T-helper 22 cell (primary cell): ENCODE measurements at places on chromosomes 3 and 15.

DNA sequence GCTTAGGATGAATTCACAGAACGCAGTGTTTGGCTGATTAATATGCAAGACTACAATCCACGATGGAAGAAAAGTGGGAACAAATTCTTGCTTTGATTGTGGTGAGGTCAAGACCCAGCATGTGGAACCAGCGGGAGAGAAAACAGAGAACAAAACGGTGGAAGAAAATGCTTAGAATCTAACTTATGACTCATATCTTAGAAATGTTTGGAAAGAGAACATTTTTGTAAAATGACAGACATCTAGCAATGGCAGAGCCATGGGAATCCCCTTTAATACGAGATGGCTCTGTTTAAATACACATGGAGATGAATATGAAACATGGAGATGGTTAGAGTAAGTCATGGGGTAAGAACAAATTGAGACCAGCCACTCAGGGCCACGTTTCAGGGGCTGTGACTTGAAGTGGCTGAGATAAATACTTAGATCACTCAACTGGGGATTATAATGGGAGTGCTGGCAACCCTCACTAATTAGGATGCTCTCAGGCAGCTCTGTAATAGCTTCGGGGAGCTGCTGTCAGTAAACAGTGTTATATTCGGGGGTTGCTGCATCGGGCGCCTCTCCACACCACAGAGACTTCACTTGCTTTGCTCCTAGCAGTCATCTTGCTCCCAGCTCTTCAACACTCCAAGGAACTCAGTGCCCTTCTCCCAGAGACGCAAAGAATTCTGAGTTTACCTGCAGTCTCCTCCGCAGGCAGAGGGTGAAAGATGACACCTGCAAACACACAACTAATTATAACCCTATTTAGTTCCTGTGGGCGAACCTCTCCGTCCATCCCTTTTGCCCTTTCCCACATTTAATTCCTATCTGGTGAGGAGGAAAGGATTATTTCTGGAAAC is 68.0 kb upstream of the ONECUT1 start:
- no peak for DNase-seq

- peak; percentile 1 for DNase-seq
Observed at GRCh38 chr3:119891944-119892721, 110.2 kb downstream of the NR1I2 start.

DNA sequence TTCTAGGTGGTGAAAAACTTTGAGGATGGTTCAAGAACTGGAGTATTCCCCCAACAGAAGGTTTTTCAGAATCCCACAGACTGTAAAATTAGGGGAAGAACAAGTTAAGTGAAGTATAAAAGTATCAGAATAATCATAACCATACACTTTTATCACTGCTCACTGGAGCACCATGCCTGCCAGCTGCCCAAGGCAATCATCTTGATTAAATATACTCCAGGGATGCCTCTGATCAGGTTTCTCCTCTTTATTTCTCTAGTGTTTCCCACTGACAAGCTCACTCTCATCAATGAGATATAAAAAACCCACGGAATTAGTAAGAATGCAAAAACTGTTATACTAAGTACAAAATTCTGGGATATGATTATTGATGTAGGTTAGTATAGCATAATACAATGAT is 108.0 kb downstream of the STAG1 start:
- no peak for DNase-seq

DNA sequence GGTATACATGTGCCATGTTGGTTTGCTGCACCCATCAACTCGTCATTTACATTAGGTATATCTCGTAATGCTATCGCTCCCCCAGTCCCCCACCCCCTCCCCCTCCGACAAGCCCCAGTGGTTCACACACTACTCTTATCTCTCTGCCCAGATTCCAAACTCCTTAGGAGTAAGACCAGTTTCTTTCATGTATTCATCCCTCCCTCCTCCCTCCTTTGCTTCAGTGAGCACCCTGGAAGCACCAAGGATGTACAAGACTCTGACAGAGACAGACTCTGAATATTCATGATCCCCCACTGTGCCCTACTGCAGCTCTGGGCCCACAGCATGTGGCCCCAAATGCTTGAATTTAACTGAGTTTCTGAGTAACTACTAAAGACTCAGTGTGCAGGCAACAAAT is 113.8 kb upstream of the RAD18 start:
- no peak for DNase-seq

- no peak for DNase-seq
Observed at GRCh38 chr3:95899911-95900310, 914.5 kb upstream of the EPHA6 start.

DNA sequence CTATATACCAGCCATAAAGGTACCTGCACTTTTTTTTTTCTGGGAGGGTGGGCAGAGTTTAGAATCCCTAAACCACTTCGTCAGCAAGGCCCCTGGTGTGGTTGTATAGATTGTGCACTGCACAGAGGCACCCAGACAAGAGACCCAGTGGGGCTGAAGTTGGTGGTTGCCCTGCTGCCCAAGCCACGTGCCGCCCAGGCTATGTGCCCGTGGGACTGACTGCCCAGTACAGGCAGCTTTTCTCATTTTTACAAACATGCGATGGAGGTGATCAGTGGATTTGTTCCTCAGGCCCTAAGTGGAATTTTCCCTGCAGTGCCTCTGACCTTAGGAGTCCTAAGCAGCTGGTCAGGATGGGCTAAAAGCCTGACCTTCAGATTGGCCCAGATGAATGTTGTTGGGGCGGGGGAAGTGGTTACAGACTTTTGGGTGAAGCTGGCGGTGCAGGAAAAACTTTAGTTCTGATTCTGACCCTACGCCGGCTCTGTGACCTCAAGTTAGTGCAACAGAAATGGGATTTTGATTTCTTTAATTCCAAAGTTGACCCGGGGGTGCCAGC is 34.9 kb upstream of the LIMD1 start:
- no peak for DNase-seq

- DNase-seq: no peak
Observed at GRCh38 chr15:88071141-88071540, 185.4 kb downstream of the NTRK3 start.

GRCh38 chr15:51030649-51031316 is 63.9 kb downstream of the TNFAIP8L3 start:
- DNase-seq: no peak

- no peak for DNase-seq
Observed at GRCh38 chr3:167241048-167241845, 138.8 kb downstream of the ZBBX start.

GRCh38 chr15:88399021-88399685 is 68.0 kb downstream of the MRPL46 start:
- DNase-seq: no peak

DNA sequence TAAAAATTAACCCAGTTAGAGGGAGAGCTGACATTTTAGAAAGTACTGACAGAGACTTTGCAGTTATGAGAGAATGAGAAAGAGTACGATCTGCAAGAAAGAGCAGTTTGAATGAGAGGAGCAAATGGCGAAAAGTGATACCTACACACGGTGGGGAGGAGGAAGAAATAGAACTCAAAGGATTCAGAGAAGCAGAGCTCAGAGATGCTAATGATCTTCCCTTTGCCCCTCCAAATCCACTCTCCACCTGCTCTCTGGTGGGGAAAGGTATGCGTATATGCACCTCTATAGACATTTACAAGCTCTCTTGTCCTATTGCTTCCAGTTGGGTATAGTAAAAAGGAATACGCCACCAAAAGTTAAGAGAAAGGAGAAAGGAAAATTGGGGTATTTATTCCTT is 123.3 kb upstream of the TTC14 start:
- DNase-seq: no peak

DNA sequence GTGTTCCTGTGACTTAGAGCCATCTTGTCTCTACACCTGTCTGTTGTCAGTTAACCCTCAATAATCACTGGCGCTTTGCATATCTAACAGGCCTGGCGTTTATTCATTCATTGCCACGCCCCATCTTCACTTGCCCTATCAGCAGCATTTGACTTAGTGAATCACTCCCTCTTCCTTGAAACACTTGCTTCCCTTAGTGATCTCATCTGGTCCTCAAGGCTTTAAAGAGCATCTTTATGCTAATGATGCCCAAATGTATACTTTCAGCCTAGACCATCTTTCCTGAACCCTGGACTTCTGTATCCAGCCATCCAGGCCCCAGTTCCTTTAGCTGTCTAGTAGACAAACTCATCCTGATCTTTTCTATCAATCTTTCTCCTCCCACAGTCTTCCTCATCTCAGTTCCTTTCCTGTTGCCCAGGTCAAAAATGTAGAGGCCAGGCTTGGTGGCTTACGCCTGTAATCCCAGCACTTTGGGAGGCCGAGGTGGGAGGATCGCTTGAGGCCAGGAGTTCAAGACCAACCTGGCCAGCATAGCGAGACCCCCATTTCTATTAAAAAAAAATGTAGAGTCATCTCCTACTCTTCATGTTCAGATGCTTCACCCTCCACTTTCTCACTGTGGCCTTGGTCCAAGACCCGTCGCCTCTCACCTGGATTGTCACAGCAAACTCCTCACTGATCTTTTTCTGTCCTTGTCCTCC is 1.4 kb upstream of the IGDCC4 start:
- DNase-seq: no peak

DNA sequence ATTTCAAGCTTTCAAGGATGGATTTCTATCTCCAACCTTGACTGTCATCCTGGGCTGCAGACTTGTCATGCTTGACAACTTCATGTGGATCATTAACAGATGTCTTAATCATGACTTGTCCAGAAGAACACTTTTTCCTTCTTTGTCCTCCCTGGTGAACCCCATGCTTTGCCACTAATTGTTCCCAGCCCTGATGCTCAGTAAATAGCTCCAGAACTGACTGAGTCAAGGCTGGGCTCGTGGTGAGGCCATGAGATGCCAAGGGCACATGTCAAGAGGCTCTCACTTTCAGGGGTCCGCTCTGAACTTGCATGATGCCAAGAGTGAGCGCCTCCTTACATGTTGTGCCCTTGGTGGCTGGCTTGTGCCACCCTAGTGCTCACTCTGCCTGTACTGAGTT is 48.9 kb upstream of the KY start:
- DNase-seq: no peak

DNA sequence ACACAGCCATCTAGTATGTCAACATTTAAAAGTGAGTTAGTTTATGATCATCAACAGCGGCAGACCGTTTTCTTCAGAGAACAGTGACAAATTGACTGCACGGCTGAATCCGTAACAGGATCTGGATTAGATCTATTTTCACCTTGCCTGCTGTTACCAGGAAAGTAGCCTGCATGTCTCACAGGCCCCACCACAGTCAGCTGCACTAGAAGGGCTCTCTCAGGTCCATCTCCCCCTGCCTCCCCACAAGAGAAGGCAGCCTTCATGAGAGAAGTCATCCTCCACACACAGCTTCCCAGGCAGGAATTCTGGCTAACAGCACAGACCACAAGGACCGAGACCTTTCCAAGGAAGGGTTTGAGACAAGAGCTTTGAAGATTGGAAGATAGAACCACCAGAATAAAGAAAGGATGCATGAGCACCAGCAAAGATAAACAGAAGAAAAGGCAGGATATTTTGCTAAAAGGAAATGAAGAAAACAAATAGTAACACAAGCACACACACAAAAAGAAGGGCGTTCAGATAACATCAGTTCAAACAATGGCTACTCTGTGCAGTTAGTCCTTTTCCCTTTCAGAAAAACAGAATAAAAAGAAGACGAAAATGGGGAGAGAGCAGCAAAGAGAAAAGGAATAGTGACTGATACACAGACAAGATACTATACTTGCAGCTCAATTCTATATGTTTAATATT is 127.5 kb downstream of the SNRK start:
- no peak for DNase-seq

GRCh38 chr3:169618894-169619792 is 44.4 kb downstream of the MECOM start:
- DNase-seq: no peak

- no peak for DNase-seq
Observed at GRCh38 chr3:48399387-48400172, 27.6 kb downstream of the FBXW12 start.

DNA sequence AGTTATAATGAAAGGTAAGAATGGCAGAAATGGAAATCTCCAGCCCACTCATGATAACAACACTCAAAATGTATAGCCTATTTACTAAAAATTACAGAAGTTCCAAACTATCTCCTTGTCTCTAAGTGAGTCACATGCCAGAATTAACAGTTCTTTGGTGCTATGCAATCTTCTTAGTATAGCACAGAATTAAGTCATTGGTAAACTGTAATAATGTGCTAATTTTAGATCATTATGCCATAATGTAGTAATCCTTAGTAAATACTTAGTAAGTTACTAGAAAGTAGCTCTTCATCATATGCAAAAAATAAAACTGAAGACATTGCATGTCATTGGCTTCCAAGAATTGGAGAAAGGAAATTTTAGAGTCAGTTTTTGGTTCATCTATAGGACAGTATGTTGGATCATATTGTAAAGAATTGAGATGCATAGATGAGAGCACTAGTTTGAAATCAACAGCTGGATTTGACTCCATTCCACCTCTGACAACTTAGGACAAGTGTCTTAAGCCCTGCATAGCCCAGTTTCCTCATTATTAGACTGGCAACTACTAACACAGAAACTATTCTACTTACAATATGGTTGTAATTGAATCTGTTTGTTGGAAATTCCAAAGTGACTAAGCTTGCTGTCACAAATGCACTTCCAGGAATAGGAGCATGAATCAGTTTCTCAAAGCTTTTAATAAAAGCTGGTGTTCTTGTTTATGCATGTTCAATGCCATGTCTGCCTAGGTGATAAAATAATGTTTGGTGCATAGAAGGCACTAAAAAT is 40.1 kb upstream of the CD47 start:
- no peak for DNase-seq

- no peak for DNase-seq
Observed at GRCh38 chr3:171658841-171659240, 151.4 kb downstream of the PLD1 start.

GRCh38 chr3:54567949-54568348 is 359.9 kb downstream of the LRTM1 start:
- no peak for DNase-seq

DNA sequence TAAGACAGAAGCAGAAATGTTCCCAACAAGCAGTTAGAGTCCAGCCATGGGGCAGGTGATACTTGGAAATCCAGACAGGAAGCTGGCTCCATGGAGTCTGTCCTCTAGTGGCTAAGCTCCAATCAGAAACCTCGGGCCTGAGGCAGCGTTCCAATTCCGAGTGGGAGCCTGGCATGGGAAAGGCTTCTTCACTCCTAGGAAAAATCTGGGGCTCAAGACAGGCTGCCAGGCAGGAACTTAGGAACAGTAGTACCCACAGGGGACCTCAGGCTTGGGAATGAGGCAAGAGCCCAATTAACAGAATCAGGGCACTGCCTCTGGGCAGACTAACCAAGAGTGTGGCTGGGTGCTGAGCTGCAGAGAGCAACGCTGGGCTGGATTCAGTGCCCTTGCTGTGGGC is 6.2 kb upstream of the ATP13A4 start:
- no peak for DNase-seq

GRCh38 chr3:183151821-183152351 is 10.6 kb downstream of the LAMP3 start:
- no peak for DNase-seq

- DNase-seq: no peak
Observed at GRCh38 chr3:16803019-16803418, 81.7 kb upstream of the PLCL2 start.

DNA sequence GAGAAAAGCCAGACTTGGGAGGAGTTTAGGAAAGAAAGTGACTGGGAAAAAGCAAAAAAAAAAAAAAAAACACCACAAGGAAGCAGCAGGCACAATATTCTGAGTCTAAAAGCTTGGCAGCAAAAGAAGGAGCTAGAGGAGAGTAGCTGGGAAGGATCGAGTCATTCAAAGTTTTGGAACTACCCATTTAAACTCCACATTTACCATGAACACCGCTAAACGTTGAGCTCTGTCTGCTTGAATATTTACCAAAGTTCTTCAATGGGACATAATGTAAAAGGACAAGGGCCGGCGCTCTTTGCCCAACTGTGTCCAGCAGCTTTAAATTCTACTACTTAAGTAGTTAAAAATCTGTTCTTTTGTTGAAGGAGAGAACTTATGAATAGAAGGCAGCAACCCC is 481.9 kb downstream of the FOXP1 start:
- no peak for DNase-seq

GRCh38 chr15:66328771-66329170 is 27.7 kb downstream of the TIPIN start:
- DNase-seq: no peak
